ENCODE measurements at places on chromosomes 1 and 21.

GRCh38 chr21:44737706-44738354 is 26.5 kb upstream of the TSPEAR start:
- DNase-seq, result no peak

DNA sequence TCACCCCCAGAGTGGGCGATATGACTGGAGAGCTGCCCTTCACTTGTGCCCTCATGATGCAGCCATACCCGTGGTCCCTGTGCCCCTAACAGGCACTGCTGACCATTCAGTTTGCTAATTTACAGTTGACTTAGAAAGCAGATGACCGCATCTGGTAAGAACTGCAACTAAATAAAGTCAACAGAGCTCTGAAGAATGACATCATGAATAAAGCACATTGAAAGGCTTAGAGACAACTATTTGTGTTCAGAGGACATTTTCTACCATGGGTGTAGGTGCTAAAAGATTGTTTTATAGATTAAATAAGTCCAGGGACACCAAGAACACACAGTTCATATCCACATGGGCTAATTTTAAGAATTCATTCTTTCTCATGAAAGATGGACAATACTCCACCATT is 65.5 kb downstream of the LPAR3 start:
- DNase-seq, result no peak

DNA sequence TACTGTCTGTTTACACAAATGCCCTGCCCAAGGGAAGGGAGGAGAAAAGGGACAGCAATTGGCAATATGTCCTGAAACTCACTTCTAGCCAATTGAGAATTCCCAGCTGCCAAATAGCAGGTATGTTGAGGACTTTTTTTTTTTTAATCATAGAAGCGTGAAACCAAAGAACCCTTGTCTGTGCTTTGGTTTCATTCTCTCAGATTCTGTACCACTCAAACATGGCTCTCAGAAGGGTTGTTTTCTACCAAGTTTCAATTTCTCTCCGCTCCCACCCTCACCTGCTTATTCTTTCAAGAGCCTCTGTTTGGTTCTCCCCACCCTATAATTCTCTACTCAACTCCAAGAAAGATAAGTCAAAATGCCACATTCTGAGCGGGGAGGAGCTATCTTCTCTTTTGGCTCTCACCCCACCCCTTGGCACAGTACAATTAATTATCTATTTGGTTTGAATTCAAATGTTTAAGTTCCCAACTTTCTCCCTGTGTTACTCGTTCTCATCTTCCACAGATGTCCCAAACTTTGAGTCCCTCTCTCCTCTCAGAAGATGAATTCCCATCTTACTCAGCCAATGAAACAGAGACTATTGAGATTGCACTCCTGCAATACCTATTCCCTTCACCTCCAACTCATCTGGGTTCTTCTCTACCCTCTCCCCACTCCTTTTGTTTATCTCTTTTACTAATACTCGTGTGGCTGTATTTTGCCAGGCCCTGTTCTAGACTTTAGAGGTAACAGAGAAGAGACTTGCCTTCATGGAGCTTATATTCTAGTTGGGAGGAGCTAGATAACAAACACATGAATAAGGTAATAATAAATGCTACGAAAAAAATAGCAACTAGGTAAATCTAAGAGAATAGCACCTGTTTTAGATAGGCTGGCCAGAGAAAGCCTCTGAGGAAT is 3.9 kb upstream of the TP53BP2 start:
- no peak for DNase-seq

GRCh38 chr1:19371226-19372135 is 59.4 kb downstream of the SLC66A1 start:
- no peak for DNase-seq

- DNase-seq, result no peak
These were observed 24.2 kb upstream of the CTTNBP2NL start for GRCh38 chr1:112371775-112372174.

GRCh38 chr1:222126052-222126451 is 384.2 kb upstream of the DUSP10 start:
- no peak for DNase-seq

DNA sequence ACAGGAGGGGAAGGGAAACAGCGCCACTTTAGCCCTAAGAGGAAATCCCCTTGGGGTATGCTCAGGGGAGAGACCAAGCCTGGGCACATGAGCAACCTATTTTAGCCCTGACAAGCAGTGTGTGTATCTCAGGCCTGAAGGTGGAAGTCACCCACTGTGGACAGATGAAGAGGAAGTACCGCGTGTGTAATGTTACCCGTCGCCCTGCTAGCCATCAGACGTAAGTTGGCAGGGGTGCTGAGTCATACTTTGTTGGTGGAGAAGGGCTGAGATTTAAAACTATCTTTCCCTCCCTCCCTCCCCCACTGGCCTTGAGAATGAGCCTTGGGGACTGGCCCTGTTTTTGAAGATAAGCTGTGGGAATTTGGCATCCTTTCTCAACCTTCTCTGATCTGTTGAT is 11.2 kb downstream of the AGO1 start:
- no peak for DNase-seq

GRCh38 chr1:247914941-247915662 is 5.0 kb upstream of the OR2T8 start:
- DNase-seq, result no peak

DNA sequence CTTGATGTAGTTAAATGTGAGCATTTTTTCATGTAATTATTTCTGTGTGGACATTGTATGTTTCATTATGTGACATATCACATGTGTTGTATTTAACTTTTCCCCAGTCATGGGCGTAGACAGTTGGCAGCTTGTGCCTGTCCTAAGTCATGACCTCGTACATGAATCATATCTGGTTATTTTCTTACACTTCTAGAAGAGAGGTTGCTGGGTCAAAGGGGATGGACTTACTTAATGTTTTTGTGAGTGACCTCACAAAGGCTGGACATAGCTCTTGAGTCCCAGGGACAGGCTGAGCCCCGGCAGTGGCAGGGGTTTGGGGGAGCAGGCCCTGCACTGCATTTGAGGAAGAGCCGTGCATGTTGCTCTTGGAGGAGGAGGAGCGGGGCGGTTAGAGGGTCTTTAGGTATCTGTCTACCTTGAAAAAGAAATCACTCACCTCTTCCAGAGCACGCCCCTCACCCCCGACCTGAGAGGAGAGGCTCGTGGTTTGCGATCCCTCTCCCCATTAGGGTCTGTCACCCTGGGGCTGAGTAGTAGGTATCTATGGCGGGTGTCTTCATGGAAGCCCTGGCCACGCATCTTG is 16.4 kb downstream of the IFNGR2 start:
- DNase-seq, result no peak

- DNase-seq, result peak; percentile 72
These were observed 3.7 kb downstream of the PGBD5 start for GRCh38 chr1:230422221-230422981.

All from esophagus muscularis mucosa (tissue), 4 donors.